Hypothalamus (tissue), 51 donors: ENCODE measurements at places on chromosomes 2 and 18.

DNA sequence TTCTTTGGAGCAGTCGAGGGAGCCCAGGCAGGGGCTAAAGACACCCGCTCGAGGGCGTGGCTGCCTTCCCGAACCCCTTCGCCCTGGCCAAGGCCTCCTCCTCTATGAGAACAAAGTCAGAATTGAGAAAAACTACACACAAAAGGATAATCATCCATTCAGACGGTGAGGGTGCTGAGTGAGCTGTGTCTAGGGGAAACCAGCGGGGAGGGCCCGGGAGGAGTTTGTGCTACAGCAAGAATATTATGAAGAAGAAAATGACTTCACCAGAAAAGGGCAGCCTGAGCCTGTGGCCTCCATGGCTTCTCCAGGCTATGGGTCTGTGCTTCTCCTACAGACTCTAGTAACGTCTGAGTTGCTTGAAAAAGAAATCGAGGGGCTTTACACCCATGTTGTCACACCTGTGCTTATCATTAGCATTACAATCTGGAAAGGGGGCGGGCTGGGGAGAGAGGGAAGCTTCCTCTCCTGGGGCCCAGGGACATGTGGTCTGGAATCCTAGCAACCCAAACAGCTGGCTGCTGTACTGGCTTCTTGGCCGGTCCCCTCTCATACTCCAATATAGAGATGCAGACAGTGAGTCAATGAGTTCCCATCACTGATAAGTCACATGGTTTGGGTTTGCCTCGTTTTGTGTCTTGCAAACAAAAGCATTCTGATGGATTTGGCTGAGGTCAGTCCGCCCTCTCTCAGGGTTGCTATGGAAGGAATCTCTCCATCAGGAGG lies 52.0 kb upstream of the ARL4C start:
- no peak for DNase-seq

DNA sequence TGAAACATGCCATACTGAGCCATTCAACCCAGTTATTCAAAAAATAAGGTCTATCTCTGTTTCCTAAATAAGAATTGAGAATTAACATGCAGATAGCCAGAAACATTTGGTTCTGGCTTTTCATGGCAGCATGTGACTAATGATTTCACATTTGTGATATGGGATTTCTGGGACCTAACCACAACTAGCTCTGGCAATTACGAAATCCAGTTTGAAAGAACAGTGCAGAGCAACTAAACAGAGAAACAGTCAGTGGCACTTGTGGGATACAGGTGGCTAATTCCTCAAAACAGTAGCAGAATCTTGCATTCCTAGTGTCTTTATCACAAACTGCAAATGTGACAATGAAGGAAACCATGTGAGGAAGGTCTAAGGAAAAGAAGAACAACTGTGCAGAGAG lies 637.8 kb upstream of the CHAC2 start:
- DNase-seq: no peak

- DNase-seq: no peak
Observed at GRCh38 chr2:86003104-86003503, 102.6 kb downstream of the POLR1A start.

- no peak for DNase-seq
Observed at GRCh38 chr2:52210161-52210560, 1178.2 kb upstream of the NRXN1 start.

GRCh38 chr2:22748909-22749308 lies 636.1 kb upstream of the KLHL29 start:
- no peak for DNase-seq

DNA sequence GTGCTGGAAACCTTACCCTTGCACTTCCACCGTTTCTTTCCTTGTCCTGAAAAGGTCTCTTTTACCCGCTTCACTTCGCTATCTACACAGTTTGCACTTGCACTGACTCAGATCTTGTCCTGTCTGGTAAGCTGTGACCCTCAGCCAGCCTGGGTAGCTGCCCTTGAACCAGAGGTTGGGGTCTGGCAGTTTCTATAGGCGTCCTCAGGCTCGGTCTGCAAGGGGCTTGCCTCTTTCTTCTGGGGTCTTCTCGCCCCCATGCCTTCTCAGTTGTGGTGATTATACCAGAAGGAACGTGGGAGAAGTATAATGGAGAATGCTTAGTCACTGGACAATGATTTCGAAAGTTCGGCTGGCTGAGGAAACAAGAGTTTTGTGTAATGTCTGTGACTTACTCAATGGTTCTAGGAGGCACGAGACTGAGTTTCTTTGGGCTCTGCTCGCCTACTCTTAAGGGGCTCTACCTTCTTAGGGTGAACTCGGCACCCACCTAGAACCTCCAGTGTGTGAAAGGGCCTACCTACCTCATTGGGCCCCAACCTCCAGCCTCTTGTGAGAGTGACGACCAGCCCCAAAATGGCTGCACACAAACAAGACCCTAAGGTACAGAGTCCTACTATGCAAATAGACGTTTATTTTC lies 6.9 kb upstream of the STAT1 start:
- DNase-seq: no peak

- no peak for DNase-seq
Observed at GRCh38 chr18:64202210-64202836, 53.4 kb upstream of the LINC00305 start.

- no peak for DNase-seq
Observed at GRCh38 chr2:150584081-150584480, 96.6 kb upstream of the RND3 start.

- DNase-seq: no peak
Observed at GRCh38 chr2:26412091-26412673, 10.5 kb downstream of the DRC1 start.

- no peak for DNase-seq
Observed at GRCh38 chr18:39344487-39344886, 1778.9 kb upstream of the CELF4 start.

DNA sequence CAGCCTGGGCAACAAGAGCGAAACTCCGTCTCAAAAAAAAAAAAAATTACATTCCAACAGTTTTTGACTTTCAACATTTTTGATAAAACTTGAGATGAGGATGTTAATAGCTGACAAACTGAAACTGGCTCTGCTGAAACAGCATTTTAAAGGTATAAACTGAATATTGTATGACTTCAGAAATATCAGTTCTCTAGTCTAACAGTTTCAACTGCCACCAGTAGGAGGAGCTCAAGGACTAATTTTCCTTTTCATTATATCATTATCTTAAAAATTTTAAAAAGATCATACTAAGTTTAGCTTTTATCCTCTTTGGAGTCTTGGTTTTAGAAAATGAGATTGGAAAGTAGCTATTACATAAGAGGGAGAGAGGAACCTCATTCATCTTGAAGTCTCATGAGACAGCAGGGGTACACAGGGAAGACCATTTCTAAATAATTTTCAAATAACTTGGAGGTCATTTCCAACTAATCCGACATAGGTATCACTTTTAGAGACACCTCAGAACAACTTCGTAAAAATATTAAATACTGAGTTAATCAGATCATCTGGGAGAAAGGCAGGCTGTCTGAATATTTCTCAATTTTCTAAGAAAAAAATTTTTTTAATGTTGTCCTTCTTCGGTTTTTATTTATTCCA lies 37.6 kb upstream of the MCM6 start:
- no peak for DNase-seq

DNA sequence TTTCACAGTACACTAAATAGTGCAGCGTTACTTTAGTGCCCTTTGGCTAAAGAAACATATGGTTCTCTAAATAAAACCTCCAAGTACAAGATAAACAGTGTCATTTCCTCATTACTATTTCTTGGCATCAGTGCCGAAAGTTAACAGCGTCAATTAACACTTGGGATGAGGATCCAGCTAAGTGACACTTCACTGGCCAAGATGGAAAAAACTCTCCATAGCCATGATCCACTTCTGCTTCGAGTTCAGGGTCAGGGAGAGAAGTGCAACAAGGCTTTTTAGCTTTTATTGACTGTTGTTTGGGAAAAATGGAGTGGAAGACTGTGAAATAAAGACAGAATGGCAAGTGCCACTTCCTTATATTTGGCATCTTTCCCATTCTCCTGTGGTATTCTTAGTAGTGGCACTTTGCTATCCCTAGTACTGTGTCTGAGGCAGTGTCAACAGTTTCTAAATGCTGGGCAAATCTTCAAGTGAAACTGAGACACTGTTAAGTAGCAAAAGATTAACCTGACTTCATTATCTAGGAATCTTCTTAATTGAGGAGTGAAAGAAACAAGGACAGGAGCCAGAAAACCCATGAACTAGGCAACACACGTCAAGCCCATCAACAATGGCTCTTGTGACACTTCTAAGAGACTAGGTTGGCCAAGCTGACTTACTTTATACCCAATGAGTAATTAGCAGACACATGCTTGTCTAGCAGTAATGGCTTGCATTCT lies 222.5 kb upstream of the SESTD1 start:
- DNase-seq: no peak
